ENCODE measurements at places on chromosomes 5 and 9.

DNA sequence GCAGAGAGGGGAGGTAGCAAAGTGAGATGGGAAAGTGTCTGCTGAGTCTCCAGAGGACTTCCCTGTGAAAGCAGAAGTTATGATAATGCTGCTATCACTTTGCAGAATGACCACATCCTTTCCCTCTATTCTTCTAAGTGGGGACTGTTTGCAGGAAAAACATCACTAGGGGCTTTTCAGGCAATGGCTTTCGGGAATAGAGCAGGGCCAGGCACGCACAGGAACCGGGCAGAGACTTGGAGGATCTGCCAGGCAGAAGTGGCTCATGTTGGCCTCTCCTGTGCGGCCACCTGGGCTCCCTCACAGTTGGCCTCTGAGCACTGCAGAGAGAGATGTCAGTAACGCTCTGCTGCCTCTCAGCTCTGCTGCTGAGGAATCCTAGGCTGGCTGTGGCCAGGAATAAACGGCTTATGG is 214.7 kb downstream of the MAST4 start:
- no peak for DNase-seq

GRCh38 chr9:110320651-110321445 is 16.8 kb downstream of the TXNDC8 start:
- DNase-seq, result peak; percentile 28

DNA sequence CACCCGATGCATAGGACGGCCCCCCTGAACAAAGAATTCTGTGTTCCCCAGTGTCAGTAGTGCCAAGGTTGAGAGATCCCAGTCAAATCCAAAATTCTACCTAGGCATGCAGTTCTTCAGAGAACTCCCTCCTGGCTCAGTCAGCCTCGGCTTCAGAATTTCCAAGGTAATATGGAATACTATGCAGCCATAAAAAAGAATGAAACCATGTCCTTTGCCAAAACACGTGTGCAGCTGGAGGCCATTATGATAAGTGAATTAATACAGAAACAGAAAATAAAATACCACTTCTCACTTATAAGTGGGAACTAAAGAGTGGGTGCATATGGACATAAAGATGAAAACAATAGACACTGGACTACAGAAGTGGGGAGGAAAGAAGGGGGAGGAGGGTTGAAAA is 87.1 kb upstream of the TRIO start:
- no peak for DNase-seq

GRCh38 chr5:117681431-117682254 is 1107.0 kb upstream of the SEMA6A start:
- DNase-seq, result no peak

- DNase-seq, result no peak
Observed at GRCh38 chr5:43497311-43498104, 13.8 kb upstream of the TMEM267 start.

- no peak for DNase-seq
Observed at GRCh38 chr5:50476549-50476948, 35.5 kb upstream of the EMB start.

GRCh38 chr5:179913461-179913860 is 5.8 kb upstream of the TBC1D9B start:
- no peak for DNase-seq

DNA sequence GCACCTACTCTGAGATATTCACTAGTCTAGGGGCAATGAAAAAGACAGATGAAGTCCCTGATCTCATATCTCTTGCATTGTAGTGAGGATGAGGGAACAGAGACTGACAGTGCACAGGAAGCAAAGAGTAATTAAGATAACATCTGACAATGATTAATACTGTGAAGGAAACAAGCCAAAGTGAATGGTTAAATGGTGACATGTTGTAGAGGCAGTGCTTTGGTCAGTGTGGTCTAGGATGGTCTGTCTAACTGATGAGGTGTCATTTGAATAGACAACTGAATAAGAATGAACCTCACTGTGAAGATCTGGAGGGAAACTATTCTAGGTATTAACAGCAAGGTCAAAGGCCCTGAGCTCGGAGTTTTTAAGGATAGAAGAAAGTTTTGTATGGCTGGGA is 333.3 kb upstream of the GRIA1 start:
- no peak for DNase-seq

GRCh38 chr9:61674882-61675281 is 485.0 kb downstream of the SPATA31A7 start:
- no peak for DNase-seq

GRCh38 chr9:36716496-36716895 is 143.8 kb downstream of the MELK start:
- no peak for DNase-seq

- no peak for DNase-seq
Observed at GRCh38 chr5:58787987-58788386, 205.1 kb downstream of the RAB3C start.

DNA sequence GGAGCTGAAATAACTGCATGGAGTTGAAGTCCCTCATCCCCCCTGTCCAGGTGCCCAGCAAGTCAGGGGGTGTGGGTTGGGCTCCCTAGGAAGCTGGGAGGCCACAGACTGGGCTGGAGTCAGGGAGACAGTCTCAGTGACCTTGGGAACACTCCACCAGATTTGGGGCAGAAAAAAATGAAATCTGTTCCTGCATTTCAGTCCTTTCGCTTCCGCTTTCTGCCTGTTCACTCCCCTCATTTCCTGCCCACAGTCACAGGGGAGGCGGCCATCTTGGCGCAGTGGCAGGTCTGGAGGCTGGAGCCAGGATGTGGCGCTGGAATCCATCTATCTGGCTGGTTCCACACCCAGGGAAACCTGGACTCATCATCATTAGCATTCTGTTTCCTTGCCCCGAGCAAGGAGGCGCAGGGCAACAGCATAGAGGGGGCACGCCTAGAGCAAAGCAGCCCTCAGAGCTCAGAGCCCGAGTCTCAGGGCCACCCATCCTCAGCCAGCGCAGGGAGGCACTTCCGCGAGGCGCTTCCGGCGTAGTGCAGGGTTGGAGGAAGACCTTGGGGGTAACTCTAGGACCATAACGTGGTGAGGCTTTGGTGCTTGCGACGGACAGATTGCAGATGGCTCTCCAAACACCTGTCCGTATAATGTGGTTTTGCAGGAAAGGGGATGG is 86.2 kb upstream of the HSPA9 start:
- DNase-seq, result no peak

DNA sequence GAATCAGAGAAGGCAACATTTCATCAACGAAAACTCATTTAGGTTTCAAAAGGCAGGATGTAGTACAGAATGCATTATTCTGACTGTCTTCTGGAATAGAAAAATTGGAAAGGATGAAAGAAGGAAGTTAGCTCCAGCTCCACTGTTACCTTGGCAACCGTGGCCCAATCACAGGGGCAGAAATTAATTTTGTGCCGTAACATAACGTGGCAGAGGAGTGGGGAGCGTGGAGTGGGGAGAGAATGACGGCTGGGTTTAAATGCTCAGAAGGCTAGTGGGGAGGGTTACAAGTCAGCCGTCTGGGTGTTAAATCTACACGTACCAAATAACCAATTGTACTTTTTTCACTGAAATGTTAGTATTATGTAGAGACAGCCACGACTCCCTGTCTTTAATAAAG is 32.3 kb upstream of the EQTN start:
- DNase-seq, result no peak

DNA sequence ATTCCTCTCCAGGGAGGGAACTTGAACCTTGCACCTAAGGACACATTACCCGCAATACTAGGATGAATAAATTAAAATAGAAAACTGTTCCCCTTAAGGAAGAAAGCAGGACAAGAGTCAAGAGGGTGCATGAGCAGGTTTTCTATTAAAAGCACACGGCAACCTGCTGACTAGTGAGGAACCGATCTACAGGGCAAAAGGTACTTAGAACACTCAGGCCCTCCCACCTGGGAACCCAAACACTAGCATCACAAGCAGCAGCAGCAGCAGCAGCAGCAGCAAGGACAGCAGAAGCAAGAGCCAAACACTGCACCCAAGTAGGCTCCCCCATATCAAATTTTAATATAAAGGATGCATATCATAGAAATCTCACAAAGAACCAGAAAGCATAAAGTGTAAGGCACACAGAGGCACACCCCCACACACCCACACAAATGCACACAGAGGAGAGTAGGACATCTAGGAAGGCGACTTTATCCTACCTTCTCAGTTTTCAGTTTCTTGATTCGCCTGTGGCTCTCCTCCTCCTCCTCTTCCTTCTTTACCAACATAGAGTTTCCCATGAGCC is 2.8 kb downstream of the ZNF608 start:
- no peak for DNase-seq

GRCh38 chr5:129541648-129542251 is 81.7 kb downstream of the ADAMTS19 start:
- DNase-seq, result peak; percentile 3

- DNase-seq, result no peak
Observed at GRCh38 chr5:43075319-43076293, 35.5 kb upstream of the ANXA2R start.

DNA sequence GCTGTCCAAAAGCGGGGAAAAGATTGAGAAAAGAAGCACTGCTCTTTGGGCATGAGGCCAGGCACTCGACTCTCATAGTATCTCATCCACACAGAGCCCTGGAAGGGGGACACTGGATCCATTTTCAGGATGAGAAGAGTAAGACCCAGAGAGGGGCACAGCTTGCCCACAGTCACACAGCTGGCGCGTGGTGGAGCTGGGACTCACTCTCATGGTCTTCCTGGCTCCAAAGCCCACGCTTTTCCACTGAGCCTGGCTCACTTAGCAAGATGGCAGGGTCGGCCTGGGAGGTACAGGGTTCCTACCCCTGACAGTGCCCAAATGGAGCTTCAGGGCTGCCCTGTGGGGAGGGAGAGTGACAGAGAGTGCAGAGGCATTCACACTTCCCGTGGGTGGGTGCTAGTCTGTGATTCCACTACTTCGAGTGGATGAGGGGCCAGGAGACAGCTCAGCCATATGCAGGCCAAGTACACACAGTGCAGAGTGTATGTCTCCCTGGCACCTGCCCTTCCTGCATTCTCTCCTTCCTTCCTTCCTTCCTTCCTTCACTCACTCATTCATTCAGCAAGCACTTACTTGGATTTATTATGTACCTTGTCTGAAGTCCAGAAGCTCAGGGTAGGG is 18.3 kb upstream of the IGFBPL1 start:
- no peak for DNase-seq

GRCh38 chr9:28031521-28032267 is 458.4 kb upstream of the C9orf72 start:
- no peak for DNase-seq

GRCh38 chr5:179818746-179819295 is 1.9 kb upstream of the SQSTM1 start:
- peak; percentile 72 for DNase-seq

DNA sequence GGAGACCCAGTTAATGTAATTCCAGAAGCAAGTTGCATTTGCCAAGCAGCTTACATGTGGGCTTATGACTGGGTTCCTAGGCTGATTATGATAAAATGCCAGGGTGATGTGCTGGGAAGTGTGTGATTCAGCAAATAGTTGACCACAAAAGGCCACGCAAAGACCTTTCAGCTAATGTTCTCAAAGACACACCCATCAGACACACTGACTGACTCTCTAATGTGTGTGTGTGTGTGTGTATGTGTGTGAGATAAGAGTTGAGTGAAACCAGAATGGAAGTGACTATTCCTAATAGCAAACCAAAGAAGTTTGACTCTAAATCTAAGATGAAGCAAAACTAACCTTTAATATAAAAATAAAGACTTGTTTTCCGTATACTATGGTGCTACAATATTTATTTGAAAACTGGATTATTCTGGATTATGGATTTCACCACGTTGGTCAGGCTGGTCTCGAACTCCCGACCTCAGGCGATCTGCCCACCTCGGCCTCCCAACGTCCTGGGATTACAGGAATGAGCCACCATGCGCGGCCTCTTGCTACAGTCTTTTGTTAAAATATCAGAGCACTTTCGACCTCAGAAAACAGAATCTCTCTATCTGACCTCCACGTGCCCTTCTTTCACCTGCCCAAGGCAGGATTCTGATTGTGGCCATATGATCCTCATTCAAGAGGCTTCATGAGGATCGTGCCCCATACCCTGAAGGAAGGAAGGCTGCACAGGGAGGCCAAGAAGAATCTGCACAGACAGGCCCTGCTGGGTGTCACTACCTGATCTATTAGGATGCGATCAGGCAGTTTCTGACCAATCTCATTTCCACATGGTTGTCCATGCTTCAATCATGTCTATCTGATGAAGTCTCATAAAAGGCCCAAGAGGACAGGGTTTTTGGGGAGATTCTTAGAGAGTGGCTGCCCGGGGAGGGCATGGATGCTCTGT is 75.6 kb downstream of the USP20 start:
- DNase-seq, result peak; percentile 75

- no peak for DNase-seq
Observed at GRCh38 chr5:150515446-150515845, 7.5 kb downstream of the NDST1 start.

DNA sequence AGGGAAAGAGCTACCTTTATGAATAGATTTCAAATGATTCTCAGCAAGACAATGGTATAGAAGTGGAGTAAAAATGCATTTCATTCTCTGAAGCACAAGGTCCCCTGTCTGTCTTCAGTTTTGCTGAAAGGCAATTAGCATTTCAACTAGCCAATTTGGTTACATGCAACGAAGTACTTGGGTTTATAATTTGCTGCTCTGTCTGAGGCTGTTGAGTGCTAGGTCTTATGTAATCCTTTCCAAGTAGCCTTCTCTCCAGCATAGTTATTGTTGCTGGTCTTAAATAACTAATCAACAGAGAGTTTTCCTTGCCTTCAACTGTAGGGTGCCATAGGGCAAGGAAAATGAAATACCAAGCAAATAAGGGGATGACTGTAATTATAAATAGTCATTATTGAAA is 4.5 kb downstream of the ADGRV1 start:
- DNase-seq, result no peak

DNA sequence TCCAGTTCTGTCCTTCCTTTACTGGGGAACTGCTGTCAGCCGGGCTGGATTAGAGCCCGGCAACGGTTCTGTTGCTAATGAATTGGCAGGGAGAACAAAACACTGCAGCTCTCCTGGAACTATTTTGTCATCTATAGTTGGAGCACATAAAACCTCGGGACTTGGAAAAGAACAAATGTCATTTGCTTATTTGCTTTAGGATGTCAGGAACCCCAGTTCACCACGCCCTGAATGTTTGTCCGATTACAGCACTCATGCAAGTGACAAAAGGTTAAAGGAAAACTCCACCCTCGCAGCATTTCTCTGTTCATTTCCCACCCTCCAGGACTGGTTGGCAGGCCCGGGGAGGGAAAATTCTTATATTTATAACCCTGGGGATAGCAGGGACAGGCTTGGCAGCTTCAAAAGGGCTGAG is 66.4 kb upstream of the PLPP1 start:
- DNase-seq, result no peak

- no peak for DNase-seq
Observed at GRCh38 chr5:179319123-179319522, 26.1 kb downstream of the ADAMTS2 start.
